ENCODE measurements at places on chromosomes 11 and 22. TPM values are rescaled to one million over a fixed set of nuclear protein-coding genes. Genes with fewer than 3 reads are reported as not detected.

GRCh38 chr11:72646024-72646423 is 28.2 kb downstream of the PDE2A start:
- H3K4me3 ChIP-seq = no peak overlapping the region
- DNase-seq = no peak
- peaks cover 15% of the 10 kb centered on the region for H3K4me1 ChIP-seq
- H3K27ac ChIP-seq = no peak overlapping the region

GRCh38 chr11:70038034-70038834 is 39.9 kb upstream of the ANO1 start:
- H3K4me1 ChIP-seq = no peaks in the 10 kb centered on the region
- no peak overlapping the region for H3K27ac ChIP-seq
- H3K27me3 ChIP-seq = no peaks in the 10 kb centered on the region
- H3K36me3 ChIP-seq = no peaks in the 10 kb centered on the region
- H3K4me3 ChIP-seq = no peak overlapping the region

DNA sequence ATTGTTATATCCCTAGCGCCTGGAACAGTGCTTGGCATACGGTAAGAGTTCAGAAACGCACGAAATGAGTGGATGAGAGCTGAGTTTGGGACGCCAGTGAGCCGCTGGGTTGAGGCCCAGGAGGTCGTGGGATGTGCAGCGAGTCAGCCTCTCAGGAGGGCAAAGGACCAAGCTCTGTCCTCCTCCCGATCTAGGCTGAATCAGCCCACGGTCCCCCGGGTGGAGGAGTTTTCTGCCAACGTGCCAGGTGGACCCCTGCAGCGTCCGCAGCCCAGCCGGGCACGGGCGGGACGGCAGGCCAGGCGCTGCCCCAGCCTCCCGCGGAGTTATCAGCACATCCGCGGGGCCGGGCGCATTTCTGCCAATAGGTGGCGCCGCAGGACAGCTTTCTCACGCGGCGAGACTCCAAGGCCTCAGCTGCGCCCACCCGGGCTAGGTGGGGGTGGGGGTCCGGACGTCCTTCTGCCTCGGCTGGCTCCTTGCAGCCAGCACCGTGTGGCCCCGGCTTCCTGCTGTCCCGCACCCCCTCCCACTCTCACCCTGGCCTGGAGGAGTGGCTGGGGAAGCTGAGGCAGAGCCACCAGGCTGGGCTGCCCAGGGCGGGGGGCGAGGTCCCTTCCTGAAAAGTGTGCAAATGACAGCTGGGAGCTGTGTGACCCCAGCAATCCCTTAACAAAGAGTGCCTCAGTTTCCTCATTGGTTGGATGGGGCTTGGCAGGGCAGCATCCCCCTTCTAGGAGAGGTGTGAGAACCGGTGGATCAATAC is 2.2 kb upstream of the RPS19BP1 start:
- H3K4me1 ChIP-seq = peaks cover 38% of the 10 kb centered on the region
- H3K4me3 ChIP-seq = no peak overlapping the region
- peak; percentile 45 for DNase-seq
- H3K27me3 ChIP-seq = no peaks in the 10 kb centered on the region
- peaks cover 7% of the 10 kb centered on the region for H3K36me3 ChIP-seq

DNA sequence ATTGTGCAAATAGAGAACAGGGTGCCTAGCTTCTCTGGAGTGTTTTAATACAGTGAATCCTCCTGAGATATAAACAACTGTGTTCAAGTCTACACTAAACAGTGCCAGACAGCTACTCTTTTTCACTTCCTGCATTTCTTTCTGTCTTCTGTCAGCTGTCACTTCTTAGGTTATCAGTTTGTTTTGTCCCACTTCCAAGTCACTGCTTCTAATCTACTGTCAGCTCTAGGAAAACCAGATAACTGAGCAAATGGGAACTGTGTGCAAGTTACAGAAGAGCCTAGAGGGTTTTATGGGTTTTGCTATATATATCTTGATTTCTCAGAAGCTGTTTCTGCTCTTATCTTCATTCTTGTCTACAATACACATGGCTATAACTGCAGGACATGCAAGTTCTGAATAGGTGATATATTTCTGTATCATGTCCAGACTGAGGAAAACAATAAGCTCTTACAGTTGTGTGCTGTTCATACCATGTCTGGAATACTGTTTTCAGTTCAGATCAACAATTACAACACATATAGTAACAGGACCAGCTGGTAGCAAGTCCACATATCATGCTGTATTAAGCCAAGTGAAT is 5.8 kb downstream of the PITPNB start:
- DNase-seq = no peak
- H3K36me3 ChIP-seq = peaks cover 23% of the 10 kb centered on the region
- no peak overlapping the region for H3K4me3 ChIP-seq
- H3K27me3 ChIP-seq = no peaks in the 10 kb centered on the region

DNA sequence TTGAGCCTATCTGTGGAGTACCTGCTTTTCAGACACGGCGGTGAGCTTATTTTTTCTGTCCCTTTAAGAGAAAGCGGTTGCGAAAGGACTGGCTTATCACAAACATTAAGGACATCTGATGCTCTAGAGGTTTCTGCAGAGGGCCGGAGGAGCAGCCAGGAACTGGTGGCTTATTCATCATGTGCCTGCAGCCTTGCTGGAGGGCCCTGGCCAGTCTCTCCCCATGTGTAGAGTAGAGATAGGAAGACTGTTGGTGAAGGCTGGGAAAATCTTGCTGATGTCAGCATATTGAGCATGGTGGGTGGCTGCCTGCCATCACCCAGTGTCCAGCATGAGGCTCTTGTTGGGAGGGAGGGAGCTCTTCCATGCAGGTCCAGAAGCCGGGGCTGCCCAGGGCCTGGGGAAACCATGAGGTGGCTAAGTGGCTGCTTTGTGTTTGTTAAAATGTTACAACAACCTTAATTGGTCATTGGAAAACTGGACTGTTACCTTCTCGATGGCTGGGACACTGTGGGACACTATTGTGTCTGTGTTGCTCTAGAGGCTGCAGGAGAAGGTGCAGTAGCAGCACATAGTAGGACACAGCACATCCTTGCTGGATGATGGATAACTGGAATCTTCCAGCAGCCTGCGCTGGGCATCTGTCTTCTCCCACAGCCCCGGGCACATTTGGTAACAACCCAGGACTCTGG is 54.3 kb downstream of the TSPAN18 start:
- H3K4me3 ChIP-seq = no peak overlapping the region
- H3K4me1 ChIP-seq = no peaks in the 10 kb centered on the region
- H3K27me3 ChIP-seq = no peaks in the 10 kb centered on the region

GRCh38 chr11:59273373-59273841 is 60.7 kb upstream of the MPEG1 start:
- DNase-seq = peak; percentile 88
- H3K27ac ChIP-seq = peak overlapping the region; percentile 62
- H3K27me3 ChIP-seq = no peaks in the 10 kb centered on the region
- no peaks in the 10 kb centered on the region for H3K36me3 ChIP-seq
- peak overlapping the region; percentile 18 for H3K4me3 ChIP-seq

- no peak overlapping the region for H3K4me3 ChIP-seq
- no peaks in the 10 kb centered on the region for H3K27me3 ChIP-seq
- no peaks in the 10 kb centered on the region for H3K4me1 ChIP-seq
- DNase-seq = no peak
- no peaks in the 10 kb centered on the region for H3K36me3 ChIP-seq
Measured at GRCh38 chr11:99614352-99614751, 593.6 kb downstream of the CNTN5 start.

GRCh38 chr11:20099527-20099926 is 60.7 kb downstream of the DBX1 start:
- no peaks in the 10 kb centered on the region for H3K27me3 ChIP-seq
- no peak overlapping the region for H3K4me3 ChIP-seq
- DNase-seq = no peak
- H3K36me3 ChIP-seq = no peaks in the 10 kb centered on the region
- H3K27ac ChIP-seq = no peak overlapping the region

GRCh38 chr11:57425565-57426438 is 1.1 kb downstream of the SLC43A3 start:
- no peaks in the 10 kb centered on the region for H3K27me3 ChIP-seq
- H3K27ac ChIP-seq = peak overlapping the region; percentile 96
- no peak for DNase-seq
- peak overlapping the region; percentile 68 for H3K4me3 ChIP-seq
- H3K4me1 ChIP-seq = peaks cover 41% of the 10 kb centered on the region

DNA sequence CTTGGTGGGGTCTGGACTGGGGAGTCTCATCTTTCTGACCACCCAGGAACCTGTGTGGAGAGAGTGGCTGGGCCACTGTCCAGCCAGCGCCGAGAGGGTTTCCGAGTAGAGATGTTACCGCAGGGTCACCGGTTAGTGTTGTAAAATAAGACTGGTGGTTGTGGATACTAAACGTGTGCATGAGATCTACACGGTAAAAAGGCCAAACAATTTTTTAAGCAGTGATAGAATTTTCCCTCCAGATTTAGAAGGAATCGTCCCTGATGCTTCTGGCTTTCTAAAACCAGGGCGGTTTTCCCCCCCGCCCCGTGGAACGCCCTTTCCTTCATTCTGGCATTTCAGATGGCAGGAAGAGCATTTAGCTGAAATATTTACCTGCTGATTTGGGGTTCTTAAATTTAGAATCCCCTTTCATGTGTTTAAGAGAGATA is 72.6 kb upstream of the PPARA start:
- no peak overlapping the region for H3K27ac ChIP-seq
- H3K4me1 ChIP-seq = peaks cover 23% of the 10 kb centered on the region
- DNase-seq = no peak
- H3K36me3 ChIP-seq = peaks cover 41% of the 10 kb centered on the region
- no peak overlapping the region for H3K4me3 ChIP-seq
- no peaks in the 10 kb centered on the region for H3K27me3 ChIP-seq

- peak; percentile 42 for DNase-seq
- H3K27me3 ChIP-seq = no peaks in the 10 kb centered on the region
- H3K27ac ChIP-seq = peak within 1 kb of the TSS; percentile 56
- peak within 1 kb of the TSS; percentile 75 for H3K4me3 ChIP-seq
- H3K4me1 ChIP-seq = peaks cover 82% of the 10 kb centered on the region
Measured at GRCh38 chr11:130159657-130160497, at the start of gene ST14. ST14 (plus strand) TSS chr11:130159782; CDS start chr11:130159980, 198 bp downstream.

DNA sequence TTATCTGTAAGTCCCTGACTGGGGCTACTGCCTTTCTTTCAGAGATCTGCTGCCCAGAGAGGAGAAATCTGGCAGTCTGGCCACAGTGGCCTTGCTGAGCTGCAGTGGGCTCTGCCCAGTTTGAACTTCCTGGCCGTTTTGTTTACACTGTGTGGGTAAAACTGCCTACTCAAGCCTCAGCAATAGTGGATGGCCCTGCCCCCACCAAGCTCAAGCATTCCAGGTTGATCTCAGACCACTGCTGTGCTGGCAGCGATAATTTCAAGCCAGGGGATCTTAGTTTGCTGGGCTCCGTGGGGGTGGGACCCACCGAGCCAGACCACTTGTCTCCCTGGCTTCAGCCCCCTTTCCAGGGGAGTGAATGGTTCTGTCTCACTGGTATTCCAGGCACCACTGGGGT is 117.5 kb downstream of the TRPC6 start:
- DNase-seq = no peak
- no peaks in the 10 kb centered on the region for H3K27me3 ChIP-seq
- no peaks in the 10 kb centered on the region for H3K4me1 ChIP-seq
- H3K36me3 ChIP-seq = no peaks in the 10 kb centered on the region
- no peak overlapping the region for H3K4me3 ChIP-seq
- no peak overlapping the region for H3K27ac ChIP-seq

DNA sequence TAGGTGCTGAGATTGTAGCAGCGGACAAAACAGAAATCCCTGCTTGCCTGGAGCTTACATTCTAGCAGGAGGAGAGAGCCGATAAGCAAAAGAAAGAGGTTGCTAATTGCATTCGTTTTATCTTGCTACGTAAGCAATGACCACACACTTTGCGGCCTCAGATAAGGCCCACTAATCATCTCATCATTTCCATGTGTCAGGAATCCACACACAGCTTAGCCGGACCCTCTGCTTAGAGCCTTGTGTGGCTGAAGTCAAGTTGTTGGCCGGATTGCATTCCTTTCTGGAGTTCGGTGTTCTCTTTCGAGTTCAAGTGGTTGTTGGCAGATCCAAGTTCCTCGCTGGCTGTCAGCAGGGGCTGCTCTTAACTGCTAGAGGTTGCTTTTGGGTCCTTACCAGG is 101.6 kb downstream of the CHST1 start:
- DNase-seq = no peak
- no peak overlapping the region for H3K27ac ChIP-seq
- H3K4me1 ChIP-seq = no peaks in the 10 kb centered on the region
- no peak overlapping the region for H3K4me3 ChIP-seq
- H3K36me3 ChIP-seq = no peaks in the 10 kb centered on the region

GRCh38 chr22:33209930-33210784 is 152.0 kb upstream of the SYN3 start:
- no peak overlapping the region for H3K27ac ChIP-seq
- no peaks in the 10 kb centered on the region for H3K36me3 ChIP-seq
- H3K4me3 ChIP-seq = no peak overlapping the region

DNA sequence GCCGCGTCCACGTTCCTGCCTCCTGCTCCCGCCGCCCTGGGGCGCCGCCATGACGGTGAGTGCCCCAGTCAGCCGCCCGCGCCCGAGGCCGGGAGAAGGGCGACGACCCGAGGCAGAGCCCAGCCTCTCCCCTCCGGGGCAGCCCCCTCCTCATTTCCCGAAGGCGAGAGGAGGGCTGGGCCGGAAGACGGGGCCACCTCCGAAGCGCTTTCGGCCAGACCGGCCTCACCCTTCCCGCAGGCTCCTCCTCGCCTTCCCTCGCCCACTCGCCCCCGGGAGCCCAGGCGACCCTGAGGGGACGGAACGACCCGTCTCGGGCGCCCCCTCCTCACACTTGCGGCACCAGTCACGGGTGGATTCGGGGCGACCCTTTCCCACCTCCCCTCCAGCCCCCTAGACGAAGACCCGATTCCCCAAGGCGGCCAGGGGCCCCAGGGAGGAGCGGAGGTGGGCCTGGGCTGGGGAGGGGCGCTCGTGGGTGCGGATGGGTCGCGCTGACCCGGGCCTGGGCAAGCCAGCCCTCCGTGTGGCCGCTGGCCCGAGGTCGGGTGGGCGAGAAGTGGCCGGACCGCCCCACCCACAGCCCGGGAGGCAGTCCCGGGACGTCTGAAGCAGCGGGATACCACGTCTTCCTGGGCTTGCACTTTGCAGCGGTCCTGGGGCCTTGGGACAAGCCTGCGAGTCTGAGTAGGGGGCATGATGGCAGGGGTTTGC is 49.7 kb downstream of the TRIOBP start:
- H3K36me3 ChIP-seq = peaks cover 3% of the 10 kb centered on the region
- no peaks in the 10 kb centered on the region for H3K27me3 ChIP-seq
- H3K4me1 ChIP-seq = peaks cover 66% of the 10 kb centered on the region

Gene OR51M1
- not detected for polyA plus RNA-seq

Gene PTGDR2
- polyA plus RNA-seq = 0.65 TPM

Gene OR52H1
- polyA plus RNA-seq = not detected

Gene DDTL
- polyA plus RNA-seq = not detected

Gene RIC3
- not detected for polyA plus RNA-seq

Gene IGLL5
- polyA plus RNA-seq = not detected

Gene C22orf31
- not detected for polyA plus RNA-seq
